WERI-Rb-1 (cell line): ENCODE measurements at places on chromosomes 2 and 18.
A peak's percentile ranks its signal among the peaks of the same experiment; 100 is the strongest.

DNA sequence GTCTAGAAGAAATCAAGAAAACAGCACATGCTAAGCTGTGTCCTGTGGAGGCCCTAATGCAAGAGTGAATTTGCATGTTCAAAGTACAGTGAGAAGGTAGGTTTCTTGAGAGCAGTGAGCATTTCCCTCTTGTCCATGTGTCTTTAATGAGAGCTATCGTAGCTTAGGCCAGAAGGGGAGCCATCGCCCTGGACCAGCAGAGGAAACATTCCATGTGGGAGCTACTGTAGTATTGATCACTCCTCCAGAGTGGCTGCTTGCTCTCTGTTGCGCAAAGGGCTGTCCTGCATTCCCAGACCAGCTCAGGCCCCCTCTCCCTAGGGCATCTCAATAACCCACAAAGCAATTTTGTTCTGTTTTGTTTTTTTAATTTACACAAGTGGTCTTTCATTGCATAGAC lies 950.1 kb downstream of the CNTNAP5 start:
- DNase-seq: no peak

- DNase-seq: no peak
Measured at GRCh38 chr18:45958027-45958426, 9.1 kb downstream of the EPG5 start.

DNA sequence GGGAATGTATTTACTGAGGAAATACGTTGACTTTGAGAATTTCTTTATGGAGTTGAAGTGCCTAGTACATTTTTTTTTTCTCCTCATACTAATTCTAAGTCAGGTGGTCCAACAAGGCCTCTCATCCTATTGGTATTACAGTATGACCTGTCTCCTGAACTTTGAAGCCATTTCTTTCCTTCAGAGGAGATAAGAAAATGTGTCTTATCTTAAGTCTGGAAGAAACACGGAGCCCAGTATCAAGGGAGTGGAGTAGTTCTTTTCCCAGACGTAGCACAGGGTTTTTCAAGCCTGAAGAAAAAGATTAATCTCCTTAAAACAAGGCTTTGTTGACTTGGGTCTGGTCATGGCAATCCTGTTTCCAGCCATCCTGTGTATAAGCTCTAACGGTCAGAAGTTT lies 11.6 kb upstream of the CPS1 start:
- DNase-seq: no peak

DNA sequence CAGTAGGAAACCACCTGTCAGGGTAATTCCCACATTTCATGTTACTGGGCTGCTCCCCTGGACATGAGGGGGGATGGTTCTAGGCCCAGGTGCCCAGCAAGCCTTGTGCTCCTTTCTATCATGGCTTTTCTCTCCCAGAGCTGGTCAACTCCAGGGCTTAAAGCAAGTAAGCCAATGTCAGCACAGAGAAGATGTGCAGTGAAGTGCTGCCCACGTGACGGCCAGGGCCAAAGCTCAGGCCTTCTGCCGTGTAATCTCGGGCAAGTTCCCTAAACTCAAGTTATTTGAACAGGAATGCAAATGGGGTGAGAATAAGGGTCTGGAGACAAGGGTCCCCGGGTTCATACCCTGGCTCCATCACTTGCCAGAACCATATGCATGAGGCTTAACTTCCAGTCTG lies 16.5 kb downstream of the SFXN5 start:
- no peak for DNase-seq

- peak; percentile 28 for DNase-seq
Measured at GRCh38 chr2:111702119-111702803, 181.7 kb downstream of the ANAPC1 start.

- no peak for DNase-seq
Measured at GRCh38 chr2:234158812-234159211, 108.3 kb downstream of the SPP2 start.

DNA sequence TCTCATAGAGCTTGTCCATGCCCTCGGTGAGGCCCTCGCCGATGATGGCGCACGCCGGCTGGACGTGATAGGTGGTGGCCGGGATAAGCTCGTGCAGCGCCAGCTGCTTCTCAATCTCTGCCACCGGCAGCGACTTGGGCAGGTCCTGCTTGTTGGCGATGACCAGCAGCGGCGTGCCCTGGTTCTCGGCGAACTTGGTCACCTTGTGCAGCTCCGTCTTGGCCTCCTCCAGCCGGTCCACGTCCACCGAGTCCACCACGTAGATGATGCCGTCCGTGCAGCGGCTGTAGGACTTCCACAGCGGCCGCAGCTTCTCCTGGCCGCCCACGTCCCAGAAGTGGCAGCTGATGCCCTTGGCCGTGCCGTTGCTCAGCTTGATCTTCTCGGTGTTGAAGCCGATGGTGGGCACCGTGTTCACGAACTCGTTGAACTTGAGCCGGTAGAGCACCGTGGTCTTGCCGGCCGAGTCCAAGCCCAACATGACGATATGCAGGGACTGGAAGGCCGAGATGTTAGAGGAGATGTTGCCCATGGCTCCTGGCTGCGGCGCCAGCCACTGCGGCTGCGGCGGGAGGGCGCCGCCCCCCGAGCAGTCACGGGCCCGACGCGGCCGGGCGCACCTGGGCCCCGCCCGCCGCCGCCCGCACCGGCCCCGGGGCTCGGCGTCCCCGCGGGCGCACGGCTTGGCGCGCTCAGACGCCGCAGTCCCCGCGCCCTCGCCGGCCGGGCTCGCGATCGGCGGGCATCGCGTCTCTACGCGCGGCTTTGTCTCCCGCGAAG lies 636 bp downstream of the ARL4C start:
- DNase-seq: peak; percentile 50

DNA sequence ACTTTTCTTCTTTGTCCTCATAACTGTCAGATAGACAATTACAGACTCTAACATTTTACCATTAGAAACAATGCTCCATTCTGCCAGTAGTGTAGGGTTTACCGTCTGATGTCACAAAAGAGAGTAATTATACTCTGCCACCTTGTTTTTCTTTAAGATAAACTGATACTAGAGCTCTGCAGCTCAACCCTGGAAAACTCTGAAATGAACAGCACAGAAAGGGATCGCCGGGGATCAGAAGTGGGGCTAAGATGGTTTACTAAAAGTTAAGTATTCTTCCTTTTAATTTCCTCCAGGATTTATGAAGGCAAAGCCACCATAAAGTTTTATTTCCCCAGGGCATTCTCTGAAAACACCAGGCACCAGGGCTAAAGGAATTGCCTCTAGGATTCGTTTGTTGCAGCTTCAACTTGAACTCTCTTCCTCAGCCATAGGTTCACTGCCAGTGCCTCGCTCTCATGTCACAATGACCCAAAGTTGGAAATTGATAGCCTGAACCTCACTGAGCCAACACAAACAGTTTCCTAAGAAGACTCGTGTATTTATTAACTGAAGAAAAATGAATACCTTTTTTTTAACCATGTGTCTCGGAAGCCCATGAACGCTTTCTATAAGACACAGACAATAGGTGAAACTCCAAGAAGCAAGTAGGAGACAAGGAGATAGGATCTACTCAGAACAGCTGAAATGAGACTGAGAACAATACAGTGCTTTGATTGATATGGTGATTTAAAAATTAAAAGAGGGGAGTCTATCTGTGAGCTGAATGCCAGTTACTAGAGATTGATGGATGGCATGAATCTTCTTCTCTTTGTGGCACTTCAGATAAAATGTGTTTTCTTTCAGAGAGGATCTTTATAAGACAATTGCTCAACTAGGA lies 121.5 kb upstream of the SPATS2L start:
- no peak for DNase-seq

- no peak for DNase-seq
Measured at GRCh38 chr2:82139979-82140611, 1835.5 kb upstream of the LRRTM1 start.

- no peak for DNase-seq
Measured at GRCh38 chr2:190817082-190817481, 63.5 kb upstream of the GLS start.
